MCF 10A (cell line): ENCODE measurements at places on chromosomes 6 and 20. TPM values are rescaled to one million over a fixed set of nuclear protein-coding genes. Genes with fewer than 3 reads are reported as not detected.

DNA sequence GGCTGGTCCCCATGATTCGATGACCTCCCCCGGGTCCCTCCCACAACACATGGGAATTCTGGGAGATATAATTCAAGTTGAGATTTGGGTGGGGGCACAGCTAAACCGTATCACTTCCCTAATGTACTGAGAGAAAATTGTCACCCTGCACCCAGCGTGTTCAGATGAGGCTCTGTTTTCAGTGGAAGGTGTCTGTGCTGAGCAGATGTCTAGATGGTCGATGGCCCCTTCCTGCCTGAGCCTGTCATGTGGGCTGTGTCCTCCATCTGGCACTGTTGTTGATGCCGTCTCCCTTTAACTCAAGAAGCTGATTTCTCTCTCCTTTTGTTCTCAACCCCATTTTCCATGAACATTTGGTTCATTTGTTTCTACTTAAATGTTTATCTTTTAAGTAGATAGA, 37.0 kb downstream of the TMEM181 start:
- H3K4me3 ChIP-seq: no peak overlapping the region
- peaks cover 63% of the 10 kb centered on the region for H3K36me3 ChIP-seq
- no peaks in the 10 kb centered on the region for H3K4me1 ChIP-seq
- H3K27ac ChIP-seq: no peak overlapping the region
- H3K27me3 ChIP-seq: no peaks in the 10 kb centered on the region

DNA sequence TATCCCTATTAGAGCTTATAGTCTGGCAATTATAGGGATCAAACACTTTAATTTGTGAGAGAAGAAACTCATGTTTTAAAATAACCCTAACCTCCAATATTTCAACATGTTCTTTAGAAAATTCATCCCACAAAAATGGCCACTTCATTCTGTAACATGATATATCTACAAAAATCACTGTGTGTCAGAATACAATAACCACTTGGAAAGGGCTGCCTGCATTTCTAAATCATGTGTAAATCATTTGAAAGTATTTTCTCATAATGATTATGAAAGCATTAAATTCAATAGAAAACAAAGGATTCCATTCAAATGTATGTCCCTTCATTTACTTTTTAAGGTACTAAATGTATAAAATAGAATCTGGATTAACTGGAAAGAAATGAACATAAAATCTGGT, 101.4 kb upstream of the NHSL1 start:
- H3K27ac ChIP-seq: peak overlapping the region; percentile 74
- H3K4me3 ChIP-seq: no peak overlapping the region
- no peaks in the 10 kb centered on the region for H3K27me3 ChIP-seq
- peaks cover 14% of the 10 kb centered on the region for H3K36me3 ChIP-seq

DNA sequence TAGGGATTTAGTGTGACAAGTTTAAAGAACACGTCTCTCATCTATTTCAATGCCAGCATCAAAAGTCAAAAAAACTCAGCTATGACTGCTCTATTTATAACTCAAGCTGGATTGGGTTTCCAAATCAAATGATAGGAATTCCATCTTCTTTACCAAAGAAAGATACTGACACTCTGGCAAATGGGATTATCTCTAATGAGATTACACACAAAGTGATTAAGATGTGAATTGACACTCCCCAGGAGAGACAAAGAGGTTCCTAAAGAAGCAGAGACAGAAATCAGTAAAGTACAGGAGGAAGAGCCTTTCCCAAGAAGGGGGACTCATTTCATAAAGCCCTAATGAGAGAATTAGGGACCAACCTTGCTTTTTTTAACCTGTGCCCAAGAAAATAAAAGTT, 92.1 kb downstream of the ID4 start:
- H3K36me3 ChIP-seq: no peaks in the 10 kb centered on the region
- no peak overlapping the region for H3K4me3 ChIP-seq
- DNase-seq: no peak
- H3K27ac ChIP-seq: no peak overlapping the region
- H3K27me3 ChIP-seq: peaks cover 11% of the 10 kb centered on the region

DNA sequence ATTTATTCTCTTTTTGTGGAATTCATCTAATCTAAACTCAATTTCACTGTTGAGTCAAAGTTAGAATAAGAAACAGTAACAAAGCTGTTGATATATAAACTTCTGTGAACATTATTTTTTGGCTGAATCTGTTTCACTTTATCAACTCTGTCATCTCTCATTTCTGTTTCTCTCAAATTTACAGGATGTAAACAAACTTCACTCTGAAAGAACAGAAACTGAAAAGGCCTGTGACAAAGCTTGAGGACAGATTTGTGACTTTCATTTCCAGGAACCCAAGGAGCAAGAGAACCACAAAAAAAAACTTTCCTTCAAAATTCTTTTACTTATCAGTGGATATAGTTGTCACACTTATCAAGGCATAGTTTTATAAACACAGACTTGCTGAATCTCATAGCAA, 447.9 kb upstream of the OPRM1 start:
- no peak overlapping the region for H3K4me3 ChIP-seq
- H3K36me3 ChIP-seq: no peaks in the 10 kb centered on the region
- H3K27me3 ChIP-seq: no peaks in the 10 kb centered on the region

C6orf120 gene
- total RNA-seq: 25.3 and 26.3 TPM in 2 replicates

ABHD16B gene
- not detected in 2 replicates for total RNA-seq

DNA sequence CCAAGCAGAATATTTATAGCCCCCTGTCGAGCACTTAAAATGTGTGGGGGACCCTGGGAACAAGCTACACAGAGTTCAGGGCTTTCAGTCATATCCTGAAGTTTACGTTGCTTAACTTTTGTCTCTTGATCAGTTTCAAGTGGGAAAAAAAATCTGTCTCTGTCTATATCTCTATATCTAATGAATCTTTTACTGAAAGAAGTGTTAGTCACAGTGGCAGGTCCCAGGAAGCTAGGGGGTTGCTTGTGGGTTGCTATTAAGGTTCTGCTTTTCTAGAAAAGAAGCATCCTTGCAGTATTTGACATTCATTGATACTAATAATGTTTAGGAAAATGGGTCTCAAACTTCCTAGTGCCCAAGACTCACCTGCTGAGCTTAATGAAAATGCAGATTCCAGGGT, 76.7 kb upstream of the CLDN20 start:
- peaks cover 21% of the 10 kb centered on the region for H3K4me1 ChIP-seq
- no peak for DNase-seq
- no peak overlapping the region for H3K4me3 ChIP-seq
- H3K27ac ChIP-seq: no peak overlapping the region
- no peaks in the 10 kb centered on the region for H3K36me3 ChIP-seq

TEAD3 gene
- 11.1 and 13.3 TPM in 2 replicates for total RNA-seq

CUTA gene
- total RNA-seq: 212 and 231 TPM in 2 replicates

DNA sequence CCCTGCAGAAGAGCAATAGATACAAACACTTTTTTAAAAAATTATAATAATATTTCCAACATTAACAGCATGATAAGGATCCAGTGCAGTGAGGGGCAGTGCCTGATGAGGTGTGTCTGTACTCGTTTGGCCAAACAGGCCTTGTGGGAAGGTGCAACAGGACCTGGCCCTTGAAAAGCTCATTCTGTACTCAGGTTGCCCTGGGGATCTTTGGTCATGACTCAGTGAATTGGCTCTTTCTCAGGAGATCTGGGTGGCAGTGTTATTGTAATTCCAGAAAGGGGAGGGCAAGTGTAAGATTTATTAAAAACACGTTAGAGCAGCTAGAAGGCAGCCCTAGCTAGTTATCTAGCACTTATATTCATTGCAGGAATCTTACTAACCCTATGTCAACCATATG, 2.9 kb upstream of the SPINT3 start:
- H3K4me1 ChIP-seq: peaks cover 28% of the 10 kb centered on the region
- H3K27me3 ChIP-seq: no peaks in the 10 kb centered on the region
- H3K27ac ChIP-seq: peak overlapping the region; percentile 80

SIRPB2 gene
- total RNA-seq: 1.3 and 1.8 TPM in 2 replicates

IL17F gene
- not detected in 2 replicates for total RNA-seq

DNA sequence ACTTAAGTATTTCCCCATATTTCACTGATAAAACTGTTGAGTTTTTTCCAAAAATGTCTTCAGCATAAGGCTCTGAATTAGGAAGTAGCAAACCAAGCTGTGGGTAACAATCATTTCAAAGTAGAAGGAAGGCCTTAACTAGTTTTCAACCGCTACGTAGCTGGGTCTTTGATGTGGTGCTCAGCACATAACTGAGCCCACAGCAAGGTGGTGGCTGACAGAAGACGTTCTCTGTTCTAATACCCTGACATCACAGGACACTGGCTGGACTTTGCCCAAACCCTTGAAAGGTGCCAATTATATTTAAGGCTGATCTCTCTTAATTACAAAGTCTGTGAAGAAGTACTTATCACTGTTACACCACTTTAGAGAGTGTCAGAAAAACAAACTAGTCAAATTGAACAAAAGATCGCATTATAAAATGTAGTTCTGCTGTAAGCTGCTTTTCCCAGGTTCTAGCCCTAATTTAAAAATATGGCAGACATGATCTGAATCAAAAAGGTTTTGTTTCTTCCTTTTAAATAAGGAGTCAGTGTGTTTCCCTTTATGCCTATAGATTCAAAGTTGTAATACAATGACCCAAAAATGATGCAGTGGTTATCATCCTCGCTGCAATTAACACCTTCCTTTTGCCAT, 26.7 kb downstream of the MAN1A1 start:
- H3K27me3 ChIP-seq: no peaks in the 10 kb centered on the region
- peaks cover 10% of the 10 kb centered on the region for H3K4me1 ChIP-seq
